HFF-Myc (cell line): ENCODE measurements at places on chromosomes 7 and 10.

DNA sequence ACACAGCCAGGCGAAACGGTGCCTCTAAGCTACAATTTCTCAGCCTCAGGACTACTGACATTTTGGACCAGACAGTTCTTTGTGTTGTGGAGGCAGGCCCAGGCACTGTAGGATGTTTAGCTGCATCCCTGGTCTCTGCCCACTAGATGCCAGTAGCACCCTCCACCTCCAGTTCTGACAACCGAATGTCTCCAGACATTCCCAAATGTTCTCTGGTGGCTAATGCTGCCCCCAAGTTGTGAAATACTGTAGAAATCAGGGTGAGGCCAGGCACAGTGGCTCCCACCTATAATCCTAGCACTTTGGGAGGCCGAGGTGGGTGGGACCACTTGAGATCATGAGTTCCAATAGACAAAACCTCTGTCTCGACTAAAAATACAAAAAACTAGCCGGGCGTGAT lies 18.2 kb downstream of the HNRNPF start:
- no peak for DNase-seq

GRCh38 chr7:50056131-50056530 lies 36.9 kb downstream of the ZPBP start:
- DNase-seq: no peak

DNA sequence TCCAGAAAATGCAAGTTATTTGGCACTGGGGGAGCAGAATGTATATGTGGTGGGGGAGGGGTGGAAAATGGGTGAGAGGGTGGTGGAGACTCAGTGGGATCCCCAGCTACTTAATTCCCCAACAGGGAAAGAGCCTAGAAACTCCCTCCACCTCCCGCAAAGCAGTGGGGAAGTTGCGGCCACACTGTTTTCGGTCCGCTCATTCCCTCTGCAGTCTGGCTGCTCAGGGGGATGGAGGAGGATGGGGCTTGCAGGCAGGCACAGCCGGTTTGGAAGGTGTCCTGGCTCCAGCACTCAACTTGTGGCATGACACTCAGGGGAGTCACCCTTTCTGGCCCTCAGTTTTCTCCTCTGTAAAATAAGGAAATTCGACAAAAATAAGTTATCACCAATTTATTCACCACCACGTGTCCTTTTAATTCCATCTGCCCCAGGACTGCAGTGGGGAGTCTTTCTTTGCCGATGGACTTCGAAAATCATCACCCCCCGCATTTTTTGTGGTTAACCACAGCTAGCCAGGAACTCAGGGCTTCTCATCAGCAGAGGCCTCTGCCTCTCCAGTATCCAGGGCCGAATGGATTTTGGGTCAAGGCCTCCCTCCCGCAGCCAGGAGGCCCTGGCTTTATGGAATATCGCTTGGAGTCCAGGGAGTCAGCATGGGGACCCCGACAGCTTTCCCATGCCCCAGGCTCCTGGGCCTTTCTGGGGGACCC lies 1.6 kb upstream of the HTRA1 start:
- DNase-seq: no peak

DNA sequence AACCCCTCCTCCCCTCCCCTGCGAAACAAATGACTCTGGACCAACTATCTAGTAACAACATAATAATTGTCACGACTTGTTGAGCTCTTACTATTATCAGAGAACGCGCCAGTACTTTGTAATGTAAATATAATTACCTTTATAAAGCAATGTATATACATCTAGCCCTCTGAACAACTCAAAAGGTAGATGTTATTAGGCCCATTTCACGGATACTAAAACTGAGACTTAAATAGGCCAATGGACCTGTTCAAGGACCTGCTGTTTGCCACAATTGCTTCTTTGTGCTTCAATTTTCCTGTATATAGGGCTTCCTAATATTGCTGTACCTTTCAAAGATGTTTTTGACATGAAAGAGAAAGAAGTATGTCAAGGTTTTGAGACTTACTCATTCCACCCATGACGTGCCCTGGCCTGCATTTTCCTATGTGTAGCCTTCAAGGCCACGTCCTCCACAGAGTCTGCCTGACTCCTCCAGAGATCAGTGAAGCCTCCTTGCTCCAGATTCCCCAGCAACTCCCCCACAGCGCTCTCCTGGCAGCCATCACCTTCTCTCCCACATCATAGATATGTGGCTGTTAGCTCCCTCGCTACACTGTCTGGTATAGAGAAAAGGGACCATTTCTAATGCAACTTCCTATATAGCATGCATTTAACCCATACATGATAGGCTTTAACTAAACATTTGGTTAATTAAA lies 156.6 kb downstream of the SKIDA1 start:
- DNase-seq: no peak

- DNase-seq: no peak
Measured at GRCh38 chr10:34549953-34550352, 265.1 kb downstream of the PARD3 start.

- no peak for DNase-seq
Measured at GRCh38 chr10:60663850-60664249, 114.4 kb upstream of the CDK1 start.

DNA sequence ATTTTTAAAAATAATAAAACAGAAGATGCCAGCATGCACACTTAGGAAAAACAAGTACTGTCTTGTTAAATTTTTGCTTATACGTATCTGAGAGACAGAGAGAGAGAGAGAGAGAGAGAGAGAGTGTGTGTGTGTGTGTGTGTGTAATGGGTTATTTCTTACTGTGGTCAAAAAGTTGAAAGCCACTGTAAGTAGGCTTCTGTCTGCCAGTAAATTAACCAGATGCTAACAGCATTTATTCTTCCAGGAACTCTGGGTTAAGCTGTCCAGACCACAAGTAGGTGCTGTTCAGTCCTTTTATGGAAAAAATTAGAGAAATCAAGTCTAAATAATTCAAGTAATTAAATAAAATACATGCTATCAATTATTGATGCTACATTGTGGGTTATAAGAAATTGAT lies 39.7 kb downstream of the RNF32 start:
- DNase-seq: no peak

- no peak for DNase-seq
Measured at GRCh38 chr7:1026721-1027161, 17.6 kb upstream of the GPR146 start.

DNA sequence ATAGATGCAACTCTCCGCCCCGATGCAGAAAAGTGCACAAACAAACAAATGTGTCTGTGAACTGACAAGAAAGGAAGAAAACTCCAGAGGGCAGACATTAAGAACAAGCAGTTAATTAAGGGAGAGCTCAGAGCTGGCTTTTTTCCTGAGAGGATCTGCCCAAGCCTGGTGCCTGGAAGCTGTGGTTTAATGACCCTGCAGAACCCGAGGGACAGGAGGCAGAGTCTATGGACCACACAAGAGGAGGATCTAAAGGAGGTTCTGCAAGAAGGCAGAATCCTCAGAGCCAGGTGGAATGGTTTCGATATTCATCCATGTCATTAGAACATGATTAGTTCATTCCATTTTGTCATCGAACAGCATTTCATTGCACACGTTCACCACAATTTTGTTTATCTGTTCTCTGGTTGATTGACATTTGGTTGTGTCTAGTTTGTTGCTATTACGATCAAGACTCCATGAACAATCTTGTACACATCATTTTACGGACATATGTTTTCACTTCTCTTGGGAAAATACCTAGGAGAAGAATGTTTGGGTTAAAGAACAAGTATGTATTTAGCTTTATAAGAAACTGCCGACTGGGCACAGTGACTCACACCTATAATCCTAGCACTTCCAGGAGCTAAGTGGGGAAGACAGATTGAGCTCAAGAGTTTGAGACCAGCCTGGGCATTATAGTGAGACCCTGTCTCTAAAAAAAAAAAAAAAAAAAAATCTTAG lies 560.2 kb downstream of the CALN1 start:
- DNase-seq: no peak

DNA sequence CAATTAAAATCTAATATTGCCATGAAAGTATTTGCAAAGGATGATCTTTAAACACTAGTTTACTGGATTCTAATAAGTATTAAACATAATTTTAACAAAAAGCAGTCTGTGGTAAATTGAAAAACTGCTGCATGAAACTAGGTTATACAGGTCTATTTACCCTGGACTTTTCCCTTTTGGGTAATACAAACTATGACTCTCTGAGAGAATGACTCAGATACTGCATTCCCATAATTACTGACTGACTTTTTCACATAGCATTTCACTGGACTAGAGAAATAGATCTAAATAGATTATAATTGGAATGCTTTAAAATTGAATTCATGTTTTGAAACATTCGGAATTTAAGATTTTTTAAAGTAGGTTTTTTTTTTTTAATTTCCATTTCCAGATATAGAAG lies 395.7 kb downstream of the THSD7A start:
- DNase-seq: no peak

GRCh38 chr7:94605031-94605430 lies 50.9 kb downstream of the SGCE start:
- no peak for DNase-seq
